ENCODE measurements at places on chromosomes 7 and 10. TPM values are rescaled to one million over a fixed set of nuclear protein-coding genes. Genes with fewer than 3 reads are reported as not detected.

The OR2F2 gene
- total RNA-seq, result not detected

The ZNF239 gene
- 7.1 TPM for total RNA-seq

The ARL4A gene
- 21.0 TPM for total RNA-seq

The ASL gene
- 37.9 TPM for total RNA-seq

The TRIM50 gene
- not detected for total RNA-seq

The GLI3 gene
- 7.2 TPM for total RNA-seq

The FIS1 gene
- total RNA-seq, result 264 TPM

The CAMK2B gene
- not detected for total RNA-seq

The DYDC2 gene
- not detected for total RNA-seq

The SOSTDC1 gene
- total RNA-seq, result 0.05 TPM

The ACSL5 gene
- 0.30 TPM for total RNA-seq

The SORBS1 gene
- 20.9 TPM for total RNA-seq

The SLIT1 gene
- total RNA-seq, result 0.05 TPM

The SPAM1 gene
- not detected for total RNA-seq

The OR2F1 gene
- total RNA-seq, result not detected

The ZNF800 gene
- 19.2 TPM for total RNA-seq

The TMEM273 gene
- total RNA-seq, result not detected

The CPN1 gene
- not detected for total RNA-seq

The PTER gene
- total RNA-seq, result 8.9 TPM

The NPC1L1 gene
- total RNA-seq, result not detected

The DENND2A gene
- under 0.01 TPM for total RNA-seq

The SPDYE9 gene
- not detected for total RNA-seq

The TSPAN14 gene
- 11.0 TPM for total RNA-seq

The RBM20 gene
- total RNA-seq, result 0.18 TPM

The MRLN gene
- not detected for total RNA-seq

The PYROXD2 gene
- total RNA-seq, result 12.5 TPM

The HOXA9 gene
- 8.6 TPM for total RNA-seq

The PLXNA4 gene
- total RNA-seq, result 6.5 TPM

The GJD4 gene
- total RNA-seq, result not detected

The SPDYE1 gene
- total RNA-seq, result not detected

The NPSR1 gene
- not detected for total RNA-seq

The ZNF425 gene
- total RNA-seq, result 4.5 TPM

The CDC14C gene
- not detected for total RNA-seq

The OR2A1 gene
- under 0.01 TPM for total RNA-seq

The SRRT gene
- 46.3 TPM for total RNA-seq

The TACC2 gene
- total RNA-seq, result 7.8 TPM

The LIPN gene
- not detected for total RNA-seq

The ACBD7 gene
- 0.30 TPM for total RNA-seq

The MYL10 gene
- not detected for total RNA-seq

The MMRN2 gene
- 2.4 TPM for total RNA-seq

The ITIH5 gene
- total RNA-seq, result 0.30 TPM

The C10orf105 gene
- not detected for total RNA-seq

The TMEM178B gene
- total RNA-seq, result 0.18 TPM

The DMBT1 gene
- not detected for total RNA-seq

The PTN gene
- total RNA-seq, result 7.7 TPM

The SPDYE6 gene
- not detected for total RNA-seq

The MYO3A gene
- not detected for total RNA-seq

The FRAT1 gene
- 0.09 TPM for total RNA-seq

The FAM237B gene
- not detected for total RNA-seq

The ANKRD61 gene
- total RNA-seq, result not detected

The WAPL gene
- total RNA-seq, result 57.8 TPM

The TMEM176A gene
- total RNA-seq, result not detected

The CPEB3 gene
- total RNA-seq, result 0.92 TPM

The GSAP gene
- 9.5 TPM for total RNA-seq
